ENCODE measurements at places on chromosomes 2 and 18.

- peak; percentile 84 for DNase-seq
These were observed 297.1 kb downstream of the ARHGAP15 start for GRCh38 chr2:143426296-143426695.

DNA sequence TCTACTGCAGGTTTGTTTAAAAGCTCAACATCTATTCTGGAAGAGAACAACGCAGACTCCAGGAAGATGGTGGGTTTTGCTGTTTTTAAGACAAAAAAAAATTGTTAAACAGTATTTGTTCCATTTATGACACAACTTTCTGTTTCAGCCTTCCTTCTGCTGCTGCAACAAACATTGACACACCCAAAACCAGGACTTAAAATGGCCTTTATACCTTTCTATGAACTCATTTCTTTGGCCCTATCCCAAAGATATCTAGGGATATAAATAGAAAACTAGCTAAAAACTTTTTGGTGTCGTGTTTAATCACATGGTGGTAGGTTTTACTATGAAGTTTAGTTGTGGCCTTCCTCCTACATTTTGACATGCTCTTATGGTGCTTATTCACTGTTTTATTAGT is 964 bp upstream of the GALNT3 start:
- no peak for DNase-seq

DNA sequence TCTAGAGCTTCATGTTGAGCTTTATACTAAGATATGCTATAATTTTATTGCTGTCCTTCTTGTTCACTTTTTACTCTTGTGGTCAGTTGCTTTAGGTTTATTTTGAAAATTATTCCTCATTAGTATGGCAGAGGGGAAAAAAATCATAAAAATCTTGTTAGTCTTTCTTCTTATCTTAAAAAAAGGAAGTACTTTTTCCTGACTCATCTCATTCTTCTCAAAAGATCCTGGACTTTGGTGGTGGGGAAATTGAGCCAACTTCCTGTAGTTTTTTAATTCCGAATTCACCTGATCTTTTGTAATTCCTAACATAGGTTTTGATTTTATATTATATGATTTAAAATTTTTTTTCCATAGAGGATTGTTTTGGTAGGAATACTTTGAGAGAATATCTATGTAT is 3.8 kb downstream of the SLC4A1AP start:
- no peak for DNase-seq

- peak; percentile 19 for DNase-seq
These were observed 409.2 kb upstream of the HS6ST1 start for GRCh38 chr2:128727914-128728313.

DNA sequence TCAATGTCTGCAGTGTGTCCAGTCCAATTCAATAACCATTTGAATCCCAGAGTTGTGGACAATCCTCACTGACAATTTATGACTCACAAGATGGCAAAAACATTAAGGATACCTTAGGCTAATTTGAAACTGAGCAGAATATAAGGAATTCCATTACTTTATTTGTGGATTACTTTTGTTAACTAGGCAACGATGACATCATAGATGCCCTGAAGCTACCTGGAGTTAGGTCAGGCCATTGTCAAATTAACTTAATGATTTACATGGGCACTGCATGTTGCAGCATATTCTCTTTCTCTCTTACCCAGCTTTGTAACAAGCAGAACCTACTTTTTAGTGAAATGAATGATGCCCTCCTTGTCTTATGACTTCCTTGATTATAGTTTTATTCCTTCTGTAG is 100.0 kb upstream of the CDCA7 start:
- DNase-seq = no peak

DNA sequence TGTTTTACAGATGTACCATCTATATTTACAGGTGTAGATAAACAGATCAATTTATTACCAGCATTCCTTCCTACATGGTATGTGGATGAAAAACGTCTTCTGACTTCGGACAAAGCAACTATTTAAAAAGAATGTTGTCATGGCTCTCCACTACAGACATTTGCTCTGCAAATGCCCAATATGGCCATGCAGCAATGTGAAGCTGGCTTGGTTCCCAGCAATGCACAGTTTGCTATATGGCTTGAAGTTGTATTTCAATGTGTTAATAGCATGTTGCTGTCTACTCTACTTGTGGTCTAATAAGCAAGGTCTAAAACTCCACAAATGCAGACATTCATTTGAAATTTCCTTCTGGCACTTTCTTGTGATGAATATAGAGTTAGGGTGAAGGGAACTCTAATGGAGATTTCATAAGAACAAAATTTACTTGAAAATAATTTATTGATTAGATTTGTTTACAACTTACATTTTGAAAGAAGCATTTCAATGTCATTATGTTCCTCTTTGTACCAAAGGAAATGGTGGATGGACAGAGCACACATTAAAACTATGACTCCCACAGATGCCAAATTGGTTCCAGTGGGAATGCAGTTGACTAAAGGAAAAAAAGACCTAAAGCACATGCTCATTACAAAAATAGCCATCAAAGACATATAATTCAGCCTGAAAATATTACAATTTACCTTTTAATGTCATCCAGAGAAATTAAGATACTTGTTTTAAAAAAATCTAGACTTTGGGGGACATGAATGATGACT is 234.0 kb downstream of the DYM start:
- no peak for DNase-seq

- no peak for DNase-seq
These were observed 17.6 kb upstream of the BOK start for GRCh38 chr2:241540771-241541561.

DNA sequence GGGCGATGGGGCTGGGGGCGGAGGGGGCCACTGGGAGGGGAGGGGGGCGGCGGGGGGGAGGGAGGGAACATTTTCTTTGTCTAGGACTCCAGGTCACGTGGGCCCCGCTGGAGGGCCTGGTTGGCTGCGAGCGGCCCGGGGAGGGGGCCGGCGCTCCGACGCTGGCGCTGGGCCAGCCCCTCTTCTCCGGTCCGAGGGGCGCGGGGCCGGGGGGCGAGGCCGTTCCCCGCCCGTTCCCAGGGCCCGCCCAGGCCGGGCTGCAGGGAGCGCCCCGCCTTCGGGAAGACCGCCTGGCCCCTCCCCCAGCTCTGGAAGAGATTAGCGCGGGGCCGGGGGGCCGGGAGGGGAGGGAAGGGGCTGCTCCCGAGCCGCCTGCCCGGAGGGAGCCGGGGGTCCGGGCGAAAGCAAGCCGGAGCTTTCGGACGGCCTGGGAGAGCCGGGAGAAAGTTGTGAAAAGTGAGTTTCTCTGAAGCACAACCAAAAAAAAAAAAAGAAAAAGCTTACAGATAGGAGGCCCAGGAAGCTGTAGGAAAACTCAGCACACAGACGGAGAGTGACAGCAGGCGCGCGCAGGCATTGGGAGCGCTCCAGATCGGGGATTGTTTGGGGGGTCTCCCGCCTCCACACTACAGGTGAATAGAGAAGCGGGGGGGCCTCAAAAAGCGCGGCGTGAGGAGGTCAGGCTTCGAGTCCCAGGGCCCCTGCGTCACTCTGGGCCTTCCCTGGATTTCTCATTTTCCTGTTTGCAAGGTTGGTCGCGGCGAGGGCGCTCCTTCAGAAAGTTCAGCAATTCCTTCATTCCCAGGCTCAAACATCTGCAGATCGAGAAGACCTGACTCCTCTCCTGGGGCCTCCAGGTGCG is 84.1 kb upstream of the POMC start:
- no peak for DNase-seq

DNA sequence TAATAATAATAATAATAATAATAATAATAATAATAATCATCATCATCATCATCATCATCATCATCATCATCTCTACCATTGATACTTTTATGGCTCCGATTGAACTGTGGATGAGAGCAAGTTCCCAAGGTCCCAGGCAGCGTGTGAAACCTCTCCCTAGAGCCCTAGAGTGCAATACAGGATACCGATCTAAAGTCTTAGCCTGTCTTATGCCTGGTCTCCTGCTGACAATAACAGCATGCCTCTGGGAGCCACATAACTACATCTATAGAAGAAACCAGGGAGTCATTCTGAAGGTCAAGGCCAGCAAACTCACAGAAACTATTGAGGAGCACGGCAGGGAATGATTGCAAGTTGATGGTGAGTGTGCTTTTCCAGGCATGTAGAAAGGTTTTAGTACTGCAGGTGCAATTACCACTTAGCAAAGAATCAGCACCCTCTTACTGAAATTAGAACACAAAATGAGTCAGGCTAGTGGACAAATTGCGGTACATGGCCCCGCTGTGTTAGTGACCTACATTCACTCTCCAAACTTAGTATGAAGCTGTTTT is 457.2 kb upstream of the CDH20 start:
- no peak for DNase-seq

DNA sequence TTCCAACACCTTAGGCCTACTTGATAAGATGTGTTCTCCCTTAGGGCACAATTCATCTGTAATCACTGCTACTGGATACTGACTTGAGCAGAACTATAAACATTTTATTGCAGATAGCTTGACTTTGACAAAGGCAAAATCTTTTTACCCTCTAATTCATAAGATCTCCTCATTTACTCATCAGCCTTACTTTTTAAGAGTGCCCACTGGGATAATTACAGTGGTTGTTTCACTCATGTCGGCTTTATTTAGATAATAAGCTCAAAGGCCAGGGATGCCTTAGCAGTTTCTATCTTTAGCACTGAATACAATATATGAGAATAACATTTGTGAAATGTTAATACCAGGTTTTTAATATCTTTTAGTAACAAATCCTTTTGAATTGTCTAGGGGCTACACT is 144.0 kb downstream of the DLGAP1 start:
- DNase-seq = no peak
